ENCODE measurements at places on chromosomes 12 and 14.

GRCh38 chr12:2463719-2464118 is 331.1 kb upstream of the FKBP4 start:
- DNase-seq = no peak

- DNase-seq = no peak
These were observed 411 bp downstream of the BTBD7 start for GRCh38 chr14:93332397-93332852.

DNA sequence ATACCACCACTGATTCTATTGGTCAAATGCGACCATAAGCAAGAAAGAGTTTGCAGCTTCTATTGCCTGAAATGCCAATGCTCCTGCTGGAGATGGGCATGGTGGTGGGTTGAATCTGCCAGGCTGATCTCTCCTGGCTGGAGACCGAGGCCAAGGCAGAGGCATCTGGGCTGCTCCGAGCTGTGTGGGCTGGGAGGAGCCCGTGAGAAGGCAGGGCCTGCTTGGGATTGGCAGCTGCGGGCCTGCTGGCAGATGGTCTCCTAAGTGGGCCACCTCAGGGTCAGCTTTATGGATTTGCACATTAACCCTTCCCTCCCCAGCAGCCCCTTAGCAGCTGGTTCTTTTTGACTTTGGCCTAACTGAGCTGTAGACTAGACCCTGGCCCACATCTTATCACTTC is 25.4 kb downstream of the SRRM4 start:
- no peak for DNase-seq

- DNase-seq = no peak
These were observed 7.1 kb downstream of the METAP2 start for GRCh38 chr12:95481072-95481471.

All from stimulated activated CD4-positive, alpha-beta T cell treated with anti-CD3 and anti-CD28 coated beads, Interleukin-12 subunit alpha, Interleukin-12 subunit beta, amount 100 ng/mL, for 24 hours (primary cell).